ENCODE measurements at places on chromosomes 16 and 17. TPM values are rescaled to one million over a fixed set of nuclear protein-coding genes. Genes with fewer than 3 reads are reported as not detected.
A peak's percentile ranks its signal among the peaks of the same experiment; 100 is the strongest.

GRCh38 chr17:72766761-72767356, 325.6 kb downstream of the SLC39A11 start:
- no peaks in the 10 kb centered on the region for H3K27me3 ChIP-seq
- H3K36me3 ChIP-seq: no peaks in the 10 kb centered on the region
- no peaks in the 10 kb centered on the region for H3K4me1 ChIP-seq
- H3K4me3 ChIP-seq: no peak overlapping the region
- H3K27ac ChIP-seq: no peak overlapping the region
- no peak for DNase-seq

DNA sequence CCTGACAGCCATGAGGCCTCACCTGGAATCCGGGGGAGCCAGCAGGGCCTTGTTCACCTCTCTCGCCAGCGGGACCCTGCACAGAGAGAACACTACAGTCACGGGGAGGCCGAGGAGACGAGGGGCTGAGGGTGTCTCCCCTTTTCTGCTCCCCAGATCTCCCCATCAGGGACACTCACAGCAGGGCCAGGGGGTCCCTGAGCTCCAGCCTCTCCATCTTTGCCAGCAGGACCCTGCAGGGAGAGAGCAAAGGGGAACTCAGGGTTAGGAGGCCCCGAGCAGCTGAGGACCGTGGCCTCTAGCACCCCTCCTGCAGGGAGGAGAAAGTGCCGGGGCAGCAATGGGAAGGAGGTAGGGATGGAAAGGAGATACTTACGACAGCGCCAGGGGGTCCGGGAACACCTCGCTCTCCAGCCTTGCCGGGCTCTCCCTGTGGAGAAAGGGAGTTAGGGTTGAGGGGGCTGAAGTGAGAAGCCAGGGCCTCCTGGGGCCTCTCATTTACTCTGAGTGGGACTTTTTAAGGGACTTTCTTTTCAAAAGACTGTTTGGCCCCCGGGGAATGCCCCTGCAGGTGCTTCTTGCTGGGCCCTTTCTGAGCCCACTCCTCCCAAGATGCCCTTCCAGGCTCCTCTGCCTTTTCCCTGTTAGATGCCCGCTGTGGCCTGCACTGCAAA, 8.7 kb downstream of the COL1A1 start:
- H3K27ac ChIP-seq: 0 out of 2 replicates have a peak overlapping the region, but pooled peaks have one; percentile 18
- no peaks in the 10 kb centered on the region for H3K27me3 ChIP-seq
- peaks cover 18% of the 10 kb centered on the region for H3K4me1 ChIP-seq
- no peak for DNase-seq
- no peaks in the 10 kb centered on the region for H3K36me3 ChIP-seq

DNA sequence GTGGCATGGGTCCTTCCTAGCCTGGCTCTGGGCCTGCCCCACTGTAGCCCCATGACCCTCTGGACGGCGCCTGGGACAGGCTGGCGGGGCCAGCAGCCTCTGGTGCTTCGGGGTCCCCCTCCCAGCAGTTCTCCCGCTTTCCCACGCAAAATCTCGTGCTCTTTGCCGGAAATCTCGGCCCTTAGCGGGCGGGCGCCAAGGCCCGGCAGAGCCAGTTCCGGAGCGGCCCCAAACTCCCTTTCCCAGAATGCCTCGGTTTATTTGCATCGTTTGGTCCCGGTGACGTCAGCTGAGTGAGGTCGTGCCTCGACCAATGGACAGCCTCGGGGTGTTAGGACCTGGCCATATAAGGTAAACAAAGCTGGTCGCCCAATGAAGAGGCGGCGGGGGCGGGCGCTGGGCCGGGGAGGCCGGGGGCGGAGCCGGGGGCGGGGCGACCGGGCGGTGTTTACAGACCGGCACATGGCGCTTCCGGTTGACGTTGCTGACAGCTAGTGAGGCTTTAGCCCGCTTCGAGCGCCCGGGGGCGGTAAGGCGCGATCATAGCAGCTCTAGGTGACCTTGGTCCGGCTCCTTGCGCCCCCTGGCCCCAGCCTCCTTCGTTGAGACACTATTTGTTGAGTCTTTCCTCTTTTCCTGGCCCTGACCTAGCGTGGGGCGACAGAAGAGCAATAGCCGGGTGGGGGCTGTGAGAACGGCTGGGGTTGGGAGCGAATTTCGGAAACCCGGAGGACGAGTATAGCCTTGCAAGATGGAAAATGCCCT, 1.5 kb upstream of the UBALD1 start:
- H3K27ac ChIP-seq: peak overlapping the region; percentile 99
- H3K4me3 ChIP-seq: peak overlapping the region; percentile 82
- H3K4me1 ChIP-seq: peaks cover 20% of the 10 kb centered on the region
- no peaks in the 10 kb centered on the region for H3K27me3 ChIP-seq
- H3K36me3 ChIP-seq: no peaks in the 10 kb centered on the region

DNA sequence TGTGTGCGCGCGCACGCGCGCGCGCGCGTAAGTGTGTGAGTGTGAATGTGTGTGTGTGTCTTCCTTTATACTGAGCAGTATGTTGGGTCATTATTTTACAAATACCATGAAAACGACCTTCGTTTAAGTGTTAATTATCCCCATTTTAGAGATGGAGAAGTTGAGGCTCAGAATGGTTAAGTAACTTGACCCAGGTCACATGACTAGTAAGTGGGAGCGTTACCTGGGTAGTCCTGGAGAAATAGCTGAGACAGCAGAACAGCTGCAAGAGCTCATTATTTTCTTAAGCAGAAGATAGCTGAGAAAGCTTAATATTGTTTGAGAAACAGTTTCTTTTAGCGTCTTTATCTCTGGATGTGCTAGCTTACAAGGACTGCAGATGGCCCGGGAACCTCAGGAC, 78.8 kb downstream of the IRX3 start:
- H3K27me3 ChIP-seq: no peaks in the 10 kb centered on the region
- no peaks in the 10 kb centered on the region for H3K4me1 ChIP-seq
- no peak overlapping the region for H3K4me3 ChIP-seq

DNA sequence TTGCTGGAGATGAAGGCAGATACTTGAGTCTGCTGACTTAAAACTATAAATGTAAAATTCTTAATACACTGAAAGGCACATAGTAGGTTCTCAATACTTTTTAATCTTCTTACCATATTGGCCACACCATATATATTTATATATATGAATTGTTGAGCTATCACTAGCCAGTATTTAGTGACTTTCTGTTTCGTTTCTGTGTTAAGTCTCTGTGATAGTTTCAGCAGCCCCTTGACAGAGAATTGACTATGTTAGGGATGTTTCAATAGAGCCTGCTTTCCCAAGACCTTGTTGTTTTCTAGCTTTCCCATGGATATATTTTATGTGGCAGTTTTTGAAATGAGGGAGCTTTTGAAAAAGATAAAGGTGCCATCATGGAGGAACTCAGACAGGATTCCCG, 206.5 kb upstream of the GOT2 start:
- no peak overlapping the region for H3K4me3 ChIP-seq
- H3K27me3 ChIP-seq: no peaks in the 10 kb centered on the region
- no peaks in the 10 kb centered on the region for H3K4me1 ChIP-seq
- H3K36me3 ChIP-seq: no peaks in the 10 kb centered on the region

The OR4D1 gene
- not detected for polyA plus RNA-seq

The FBXO39 gene
- not detected for polyA plus RNA-seq

The TBC1D3H gene
- polyA plus RNA-seq: not detected

The TNFSF12 gene
- polyA plus RNA-seq: 1.2 TPM

Measured in GM12878 (cell line).